EH (cell line): ENCODE measurements at places on chromosomes 11 and 22.

- DNase-seq = no peak
Observed at GRCh38 chr22:44444341-44445306, 53.4 kb downstream of the RTL6 start.

- DNase-seq = no peak
Observed at GRCh38 chr11:74312326-74312725, 886 bp upstream of the P4HA3 start.

DNA sequence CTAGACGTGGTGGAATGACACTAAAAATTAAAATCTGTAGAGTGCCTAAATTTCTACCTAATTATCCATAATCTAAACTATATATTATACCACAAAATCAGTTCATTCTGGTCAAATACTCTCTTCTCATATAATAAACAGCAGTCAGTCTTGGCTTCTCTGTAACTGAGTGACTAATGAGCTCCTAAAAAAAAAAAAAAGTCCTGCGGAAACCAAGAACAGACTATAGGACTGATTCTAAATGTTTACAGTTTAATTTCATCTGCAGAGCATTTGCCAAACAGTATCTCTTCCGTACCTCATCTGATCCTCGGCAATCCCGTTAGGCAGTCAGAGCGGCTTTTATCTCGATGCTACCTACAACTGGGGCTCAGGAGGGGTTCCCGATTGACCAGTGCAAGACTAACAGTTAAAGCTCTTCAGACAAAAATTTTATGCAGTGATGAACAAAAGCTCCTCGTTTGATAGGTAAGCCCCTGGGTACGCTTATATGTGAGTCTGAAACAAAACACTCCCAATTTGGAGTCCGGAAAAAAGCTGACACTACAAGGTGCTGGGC, 686 bp downstream of the KIF18A start:
- peak; percentile 53 for DNase-seq

DNA sequence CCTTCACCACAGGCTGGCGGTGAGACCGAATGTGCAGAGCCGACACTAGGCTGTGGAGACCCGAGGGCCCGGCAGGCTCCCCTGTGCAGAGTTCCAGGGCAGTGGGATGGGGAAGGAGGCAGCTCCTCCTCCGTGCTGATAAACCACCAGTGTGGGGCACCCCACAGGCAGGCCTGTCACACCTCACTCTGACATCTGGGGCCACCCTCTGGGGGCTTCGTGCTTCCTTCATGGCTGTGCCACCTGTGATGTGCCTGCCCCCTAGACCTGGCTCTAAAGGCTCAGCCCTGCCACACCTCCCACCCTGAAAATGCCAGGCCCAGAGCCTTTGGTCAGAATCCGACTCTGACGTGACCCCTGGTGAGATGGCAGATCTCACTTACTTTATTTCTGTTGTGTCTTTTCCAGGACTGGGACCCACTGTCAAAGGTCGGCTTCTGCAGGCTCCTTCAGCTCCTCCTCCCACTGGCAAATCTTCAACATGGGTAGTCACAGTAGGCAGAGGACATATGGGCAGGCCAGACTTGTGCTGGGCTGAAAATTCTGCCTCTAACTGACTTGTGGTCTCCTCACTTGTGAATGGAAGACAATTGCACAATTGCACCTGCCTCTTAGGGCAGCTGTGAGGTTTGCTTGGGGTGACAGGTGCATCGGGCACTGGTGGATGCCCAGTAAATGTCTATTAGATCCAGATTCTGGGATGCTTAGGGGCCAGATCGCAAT, 46.2 kb upstream of the TSKU start:
- no peak for DNase-seq

DNA sequence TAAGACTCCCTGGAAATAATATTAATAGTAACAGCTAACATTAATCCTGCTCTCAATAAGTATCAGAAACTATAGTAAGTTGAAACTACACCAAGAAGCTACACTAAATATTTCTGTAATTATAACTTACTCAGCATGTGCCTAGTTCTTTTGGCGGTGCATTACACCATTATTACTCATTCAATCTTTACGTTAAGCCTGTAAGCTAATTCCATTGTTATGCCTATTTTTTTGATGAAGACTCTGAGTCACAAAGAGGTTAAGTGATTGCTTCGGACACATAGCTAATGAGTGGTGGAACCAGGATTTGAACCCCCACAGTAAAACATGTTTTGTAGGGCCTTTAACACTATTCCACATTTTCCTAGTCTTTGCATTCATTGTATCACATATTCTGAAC, 111.6 kb downstream of the RASSF10 start:
- peak; percentile 84 for DNase-seq

DNA sequence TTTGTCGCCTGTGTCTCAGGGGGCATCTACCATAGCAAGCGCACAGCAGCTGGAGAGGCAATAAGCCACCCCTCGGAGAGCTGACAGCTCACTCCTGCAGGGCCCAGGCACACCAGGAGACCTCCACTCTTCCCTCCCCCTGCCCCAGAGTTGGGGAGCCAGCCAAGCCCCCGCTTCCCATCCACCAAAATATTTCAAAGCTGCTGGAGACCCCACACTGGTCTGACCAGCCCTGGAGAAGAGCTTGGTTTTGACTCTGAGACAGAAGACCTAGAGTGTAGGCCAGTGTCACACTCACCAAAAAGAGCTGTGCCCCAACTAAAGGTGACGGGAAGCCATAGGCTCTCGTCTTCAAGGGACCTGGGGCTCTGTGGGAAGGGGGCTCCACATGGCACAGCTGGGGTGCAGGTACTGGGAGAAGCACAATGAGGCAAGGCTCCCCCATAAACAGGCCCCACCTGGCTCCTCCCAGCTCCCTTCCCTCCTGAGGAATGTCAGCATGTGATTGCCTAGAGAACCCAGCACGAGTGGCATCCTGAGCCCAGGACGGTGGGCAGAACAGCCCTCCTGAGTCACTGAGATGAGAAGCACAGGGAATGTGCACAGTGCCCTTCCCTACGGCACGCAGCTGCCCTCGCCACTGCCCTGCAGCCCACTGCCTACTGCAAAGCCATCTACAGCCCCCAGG, 5.8 kb upstream of the GNAZ start:
- no peak for DNase-seq

- DNase-seq = no peak
Observed at GRCh38 chr22:42947211-42947990, 67.5 kb downstream of the PACSIN2 start.

DNA sequence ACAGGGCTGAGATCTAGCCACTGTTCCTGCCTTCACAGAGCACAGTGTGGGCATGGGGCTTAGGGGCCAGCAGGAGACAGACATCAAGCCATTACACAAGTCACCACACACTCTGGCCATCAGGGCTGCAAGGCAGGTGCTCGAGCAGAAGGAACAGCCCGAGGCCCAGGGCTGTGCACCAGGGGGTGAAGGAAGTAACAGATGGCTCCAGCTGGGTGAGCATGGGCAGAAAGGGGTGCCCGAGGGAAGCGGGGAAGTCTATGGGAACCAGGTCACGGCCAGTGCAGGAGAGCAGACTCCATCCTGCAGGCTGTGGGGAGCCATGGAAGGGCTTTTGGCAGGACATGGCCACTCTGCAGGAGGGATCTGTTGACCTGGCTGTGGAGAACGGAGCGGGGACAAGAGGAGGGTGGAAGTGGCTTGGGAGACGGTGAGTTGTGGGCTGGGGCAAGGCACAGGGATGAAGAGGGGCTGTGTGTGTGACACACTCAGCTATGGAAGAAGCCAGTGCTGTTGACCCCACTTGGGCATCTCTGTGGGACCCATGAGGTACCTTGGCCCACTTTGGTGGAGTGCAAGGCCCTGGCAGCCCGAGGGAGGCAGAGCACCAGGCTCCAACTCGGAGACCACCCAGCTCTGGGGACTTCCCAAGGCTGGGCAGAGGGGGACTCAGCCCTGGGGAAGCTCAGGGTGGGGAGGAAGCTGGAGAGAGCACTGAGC, 3.6 kb downstream of the C11orf68 start:
- no peak for DNase-seq

GRCh38 chr22:38846412-38846811, 2.6 kb upstream of the NPTXR start:
- no peak for DNase-seq

GRCh38 chr11:34977089-34977912, 60.9 kb downstream of the PDHX start:
- DNase-seq = peak; percentile 74

- DNase-seq = peak; percentile 73
Observed at GRCh38 chr22:23219822-23220484, 39.6 kb downstream of the BCR start.

DNA sequence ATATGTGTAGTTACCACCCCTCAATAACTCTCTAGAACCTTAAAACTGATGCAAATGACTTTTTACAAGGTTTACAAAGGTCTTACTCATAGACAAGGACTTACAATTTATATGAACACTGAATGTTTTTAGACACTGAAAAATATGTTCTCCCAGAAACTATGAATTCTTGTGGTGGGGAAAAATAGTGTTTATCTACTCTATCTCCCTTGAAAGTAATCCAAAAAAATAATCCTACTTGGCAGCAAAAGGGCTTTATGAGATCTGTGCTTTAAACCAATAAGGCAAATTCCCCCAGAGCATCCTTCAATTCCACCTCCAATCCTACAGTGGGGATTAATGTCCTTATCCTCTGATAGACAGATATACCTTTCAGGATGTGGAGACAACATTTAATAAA, 1984.1 kb upstream of the RAG2 start:
- DNase-seq = peak; percentile 53

- peak; percentile 73 for DNase-seq
Observed at GRCh38 chr11:117817368-117818040, 7.0 kb downstream of the FXYD2 start.

DNA sequence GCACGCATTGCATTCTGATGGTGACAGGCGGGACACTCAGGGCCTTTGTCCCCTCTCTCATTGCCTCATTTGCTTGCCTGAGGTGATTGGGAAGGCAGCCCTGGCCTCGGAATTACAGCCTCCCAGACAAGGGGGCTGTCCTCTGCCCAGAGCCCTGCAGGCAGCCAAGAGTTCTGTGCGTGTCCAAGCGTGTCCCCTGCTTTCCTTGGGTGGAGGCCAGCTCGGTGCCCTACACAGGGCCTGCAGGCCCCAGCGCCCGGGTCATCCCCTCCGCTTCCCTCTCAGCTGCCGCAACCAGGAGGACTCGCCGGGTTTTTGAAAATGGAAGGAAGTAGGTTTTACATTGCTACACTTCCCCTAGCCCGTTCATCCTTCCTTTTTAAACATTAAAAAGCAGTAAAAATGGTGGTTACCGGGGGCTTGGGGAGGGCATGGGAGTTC, 1.9 kb downstream of the GRAMD4 start:
- no peak for DNase-seq

- no peak for DNase-seq
Observed at GRCh38 chr11:76776472-76776871, 6.7 kb upstream of the TSKU start.

- DNase-seq = no peak
Observed at GRCh38 chr11:109704432-109704831, 282.4 kb downstream of the C11orf87 start.

- DNase-seq = no peak
Observed at GRCh38 chr22:31247726-31248125, 35.6 kb downstream of the LIMK2 start.

DNA sequence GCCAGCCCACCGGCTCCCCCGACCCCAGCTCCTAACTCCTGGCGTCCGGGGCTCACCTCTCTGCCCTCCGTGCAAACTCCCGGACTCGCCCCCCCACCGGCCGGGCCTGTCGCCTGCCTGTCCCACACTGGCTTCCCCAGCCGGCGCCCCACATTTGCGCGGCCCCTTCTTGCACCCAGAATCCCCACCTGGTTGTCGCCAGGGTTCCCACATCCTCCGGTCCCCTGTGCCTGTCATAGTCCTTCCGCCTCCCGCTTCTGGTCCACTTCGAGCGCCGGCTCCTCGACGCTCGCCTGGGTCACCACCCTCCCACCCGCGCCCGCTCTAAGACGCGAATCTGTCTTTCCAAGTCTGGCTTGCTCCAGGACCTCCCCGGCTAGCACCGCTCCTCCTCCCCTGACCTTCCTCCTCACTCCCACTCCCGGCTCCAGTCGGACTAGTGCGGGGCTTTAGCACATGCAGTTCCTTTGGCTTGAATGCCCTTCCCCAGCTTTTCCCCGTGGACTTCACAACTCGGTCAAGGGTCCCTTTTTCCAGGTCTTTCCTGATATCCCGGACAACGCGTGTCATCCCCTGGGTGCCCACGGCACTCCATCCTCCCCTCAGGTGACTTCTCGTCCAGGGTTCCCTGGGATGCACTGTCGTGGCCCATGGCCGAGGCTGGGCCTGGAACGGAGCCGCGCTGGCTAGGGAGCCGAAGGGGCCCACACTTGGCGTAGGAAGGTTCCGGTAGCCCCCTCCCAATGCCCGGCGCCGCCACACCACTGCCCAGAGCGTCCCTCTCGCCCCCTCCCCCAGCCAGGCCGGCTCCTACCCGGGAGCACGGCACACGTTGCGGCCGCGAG, 635 bp downstream of the SCARF2 start:
- peak; percentile 58 for DNase-seq
